8988T (cell line): ENCODE measurements at places on chromosomes 13 and 19.

DNA sequence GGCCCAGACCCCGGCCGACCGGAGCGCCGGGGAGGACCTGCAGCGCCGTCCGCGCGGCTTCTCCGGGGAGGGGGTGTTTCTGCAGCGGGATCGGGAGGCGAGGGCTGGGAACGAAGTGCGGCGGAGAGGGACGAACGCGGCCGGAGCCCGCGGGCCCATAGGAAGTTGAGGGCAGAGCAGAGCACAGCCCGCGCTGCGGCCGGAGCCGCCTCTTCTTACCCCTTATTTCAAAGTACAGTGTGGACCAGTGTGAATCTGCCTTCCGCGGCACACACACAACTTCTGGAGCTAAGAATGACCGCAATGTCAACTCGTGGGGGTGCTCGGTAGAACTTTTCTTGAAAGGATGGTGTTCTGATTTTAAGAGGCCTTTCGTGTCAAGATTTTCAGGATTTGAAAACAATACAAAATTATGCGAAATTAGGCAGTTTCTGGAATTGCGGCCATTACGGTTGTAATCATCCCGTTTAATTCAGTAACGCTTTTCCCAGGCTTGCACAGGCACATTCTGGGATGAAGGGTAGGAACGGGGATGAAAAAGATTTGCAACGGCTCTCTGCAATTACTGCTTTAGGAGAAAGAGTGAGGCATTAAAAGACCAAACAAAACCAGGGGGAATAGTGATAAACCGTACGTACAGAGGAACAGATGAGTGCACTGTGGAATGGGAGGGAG is 821 bp downstream of the TDRD3 start:
- peak; percentile 49 for DNase-seq

- DNase-seq = no peak
Observed at GRCh38 chr19:53461866-53462265, 5.7 kb upstream of the ZNF813 start.

DNA sequence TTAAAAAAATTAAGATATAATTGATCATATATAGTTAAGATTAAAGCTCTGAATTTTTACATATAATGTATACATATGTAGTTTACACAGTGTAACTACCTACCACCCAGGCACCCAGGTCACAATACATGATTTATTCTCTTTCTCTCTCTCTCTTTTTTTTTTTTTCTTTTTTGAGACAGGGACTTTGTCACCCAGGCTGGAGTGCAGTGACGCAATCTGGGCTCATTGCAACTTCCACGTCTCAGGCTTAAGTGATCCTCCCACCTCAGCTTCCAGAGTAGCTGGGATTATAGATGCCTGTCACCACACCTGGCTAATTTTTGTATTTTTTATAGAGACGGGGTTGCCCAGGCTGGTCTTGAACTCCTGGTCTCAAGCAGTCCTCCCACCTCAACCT is 18.8 kb upstream of the CLASRP start:
- no peak for DNase-seq

DNA sequence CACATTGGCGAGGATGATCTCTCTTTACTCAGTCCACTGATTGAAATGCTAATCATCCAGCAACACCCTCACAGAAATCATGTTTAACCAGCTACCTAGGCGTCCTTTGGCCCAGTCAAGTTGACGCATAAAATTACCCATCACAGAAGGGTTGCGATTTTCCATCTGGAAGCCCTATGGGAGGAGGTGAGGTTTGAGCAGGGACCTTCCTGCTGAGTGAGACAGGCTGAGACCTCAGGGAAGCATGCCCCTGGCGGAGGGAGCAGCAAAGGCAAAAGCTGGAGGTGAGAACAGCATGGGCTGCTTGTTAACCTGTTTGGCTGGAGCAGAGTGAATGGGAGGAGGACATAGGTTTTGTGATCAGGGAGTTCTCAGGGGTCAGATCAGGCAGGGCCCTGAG is 7.3 kb downstream of the TTC9B start:
- DNase-seq = no peak

DNA sequence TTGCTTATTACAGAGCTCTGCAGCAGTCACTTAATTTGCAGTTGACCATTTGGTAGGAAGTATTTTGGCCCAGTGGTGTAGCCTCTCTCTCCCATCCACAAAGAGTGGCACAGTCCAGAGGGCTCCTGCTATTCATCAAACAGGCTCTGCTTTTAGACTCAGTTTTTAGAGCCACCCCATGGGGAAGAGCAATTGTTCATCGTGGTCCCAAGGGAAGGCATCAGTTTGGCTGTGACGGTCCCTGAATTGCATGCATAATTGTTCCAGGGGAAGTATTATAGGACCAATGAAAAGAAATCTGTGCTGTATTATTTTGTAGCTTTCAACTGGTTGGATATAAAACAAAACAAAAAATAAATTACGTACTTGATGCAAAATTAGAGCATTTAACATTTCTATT is 799.0 kb downstream of the DACH1 start:
- no peak for DNase-seq

- DNase-seq = no peak
Observed at GRCh38 chr13:48896312-48896711, 79.4 kb upstream of the FNDC3A start.

DNA sequence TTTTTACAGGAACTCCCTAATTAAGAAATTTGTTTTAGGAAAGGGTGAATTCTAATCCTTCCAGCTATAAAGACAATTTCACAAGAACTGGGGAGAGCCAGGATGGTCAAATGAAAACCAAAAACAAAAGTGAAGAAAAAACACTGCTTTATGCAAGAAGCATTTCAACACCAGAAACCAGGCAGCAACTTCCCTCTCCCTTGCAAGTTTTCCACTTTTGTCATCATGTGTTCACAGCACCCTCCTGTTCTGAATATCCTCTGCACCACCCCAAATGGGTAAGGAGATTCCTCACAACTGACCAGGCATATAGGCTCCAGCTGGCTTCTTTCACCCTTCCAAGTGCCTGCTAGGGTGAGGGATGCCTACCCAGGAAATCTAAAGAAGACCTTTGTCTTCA is 328.1 kb downstream of the TBC1D4 start:
- no peak for DNase-seq

GRCh38 chr13:109783447-109783814 is 3.0 kb downstream of the IRS2 start:
- DNase-seq = peak; percentile 32

DNA sequence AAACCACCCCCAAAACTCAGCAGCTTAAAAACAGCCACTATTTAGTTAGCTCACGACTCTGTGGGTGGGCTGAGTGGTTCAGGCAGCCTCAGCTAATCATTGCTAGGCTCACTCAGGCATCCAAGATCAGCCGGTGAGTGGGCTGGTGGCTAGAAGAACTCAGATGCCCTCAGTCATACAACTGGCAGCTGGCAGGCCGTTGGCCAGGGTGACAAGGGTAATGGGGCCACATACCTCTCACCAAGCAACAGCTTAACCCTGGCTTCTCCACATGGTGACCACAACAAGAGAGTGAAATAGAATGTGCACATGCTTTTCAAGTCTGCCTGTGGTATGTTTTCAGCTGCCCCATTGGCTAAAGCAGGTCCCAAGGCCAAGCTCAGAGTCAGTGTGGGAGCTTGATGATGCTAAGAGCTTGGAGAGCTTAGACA is 435.4 kb upstream of the TSHZ3 start:
- no peak for DNase-seq

DNA sequence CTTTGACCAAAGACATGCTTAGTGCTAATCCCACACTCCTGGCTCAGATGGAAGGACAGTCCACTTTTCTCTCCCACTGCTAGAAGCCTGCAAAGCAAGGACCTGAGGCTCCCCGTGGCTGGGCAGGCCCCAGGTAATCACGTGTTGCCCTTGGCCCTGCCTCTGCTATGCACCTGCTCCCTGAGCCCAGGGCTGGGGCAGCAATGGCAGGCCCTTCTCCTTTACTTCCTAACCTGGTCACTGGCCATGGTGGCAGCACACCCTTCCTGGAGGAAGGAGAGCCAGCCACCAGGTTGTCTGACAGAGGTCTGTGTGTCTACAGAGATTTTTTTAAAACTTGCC is 27.9 kb upstream of the ZNF492 start:
- no peak for DNase-seq
